ENCODE measurements at places on chromosomes 7 and 10.

DNA sequence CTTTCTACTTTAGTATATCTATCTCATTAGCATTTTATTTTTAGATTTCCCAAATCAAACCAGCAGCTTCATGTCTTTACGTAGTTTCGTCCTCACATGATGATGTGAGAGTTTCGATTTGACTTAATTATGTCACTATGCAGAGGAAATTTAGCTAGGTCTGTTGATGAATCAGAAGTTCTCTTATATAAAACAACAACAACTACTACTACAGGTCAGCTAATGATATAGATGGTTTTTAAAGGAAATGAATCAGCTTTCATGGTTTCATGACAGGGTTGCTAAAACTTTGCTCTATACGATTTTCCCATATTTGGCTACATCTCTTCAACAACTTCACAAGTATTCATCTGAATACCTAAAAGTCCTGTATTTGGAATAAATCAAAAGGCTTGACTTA lies 28.6 kb downstream of the JAZF1 start:
- no peak for DNase-seq

DNA sequence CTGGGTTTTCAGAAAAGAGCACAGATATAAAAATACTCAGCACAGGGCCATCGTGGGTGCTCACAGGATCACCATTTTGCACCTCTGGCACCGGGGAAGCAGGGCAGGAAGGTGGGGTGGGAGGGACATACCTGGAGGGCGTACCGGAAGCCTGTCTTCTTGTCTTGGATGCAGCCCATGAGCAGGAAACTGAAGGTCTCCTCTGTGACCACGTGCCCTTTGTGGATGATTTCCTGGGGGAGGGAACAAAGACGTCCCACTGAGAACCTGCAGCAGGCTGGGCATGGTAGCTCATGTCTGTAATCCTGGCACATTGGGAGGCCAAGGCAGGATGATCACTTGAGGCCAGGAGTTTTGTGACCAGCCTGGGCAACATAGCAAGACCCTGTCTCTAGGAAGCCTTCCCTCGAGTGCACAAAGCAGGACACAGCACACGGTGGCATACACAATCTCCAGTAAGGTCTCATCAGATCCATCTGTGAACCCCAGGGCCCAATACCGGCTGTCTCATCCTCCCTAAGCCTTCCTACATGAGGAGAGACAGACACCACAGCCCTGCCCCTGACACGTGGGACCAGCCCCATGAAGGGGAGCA lies 9.5 kb downstream of the PTCD1 start:
- no peak for DNase-seq

DNA sequence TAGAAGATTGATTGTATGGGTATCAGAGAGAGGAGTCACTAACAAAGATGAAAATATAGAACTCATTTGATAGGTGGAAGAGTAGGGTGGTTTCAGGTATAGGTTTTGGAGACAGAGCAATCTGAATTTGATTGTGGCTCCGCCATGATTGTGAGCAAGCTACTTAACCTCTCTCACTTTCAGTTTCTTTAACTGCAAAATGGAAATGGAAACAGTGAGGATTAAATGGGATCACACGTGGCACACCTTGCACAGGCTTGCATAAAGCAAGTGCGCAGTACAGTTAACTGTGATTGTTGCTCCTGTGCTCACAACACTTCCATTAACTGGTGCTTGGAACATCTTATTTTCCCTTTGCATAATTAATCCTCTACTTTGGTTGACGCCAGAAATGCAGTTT lies 54.9 kb downstream of the ATXN7L1 start:
- DNase-seq: no peak

DNA sequence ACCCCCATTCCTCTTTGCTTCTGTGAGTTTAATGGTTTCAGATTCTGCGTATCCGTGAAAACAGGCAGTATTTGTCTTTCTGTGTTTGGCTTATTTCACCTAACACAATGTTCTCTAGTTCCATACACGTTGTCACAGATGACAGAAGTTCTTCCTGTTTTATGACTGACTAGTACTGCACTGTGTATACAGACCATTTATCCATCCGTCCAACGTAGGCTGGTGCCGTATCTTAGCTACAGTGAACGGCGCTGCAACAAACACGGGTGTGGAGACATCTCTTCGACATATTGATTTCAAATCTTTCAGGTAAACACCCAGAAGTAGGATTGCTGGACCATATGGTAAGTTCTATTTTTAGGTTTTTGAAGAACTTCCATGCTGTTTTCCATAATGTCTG lies 181.7 kb downstream of the PARD3 start:
- peak; percentile 55 for DNase-seq

- DNase-seq: no peak
These were observed 93.8 kb upstream of the MEOX2 start for GRCh38 chr7:15780271-15780670.

- DNase-seq: no peak
These were observed 30.4 kb downstream of the STEAP1B start for GRCh38 chr7:22469371-22470143.

GRCh38 chr10:106436123-106436715 lies 728.3 kb downstream of the SORCS1 start:
- DNase-seq: no peak

DNA sequence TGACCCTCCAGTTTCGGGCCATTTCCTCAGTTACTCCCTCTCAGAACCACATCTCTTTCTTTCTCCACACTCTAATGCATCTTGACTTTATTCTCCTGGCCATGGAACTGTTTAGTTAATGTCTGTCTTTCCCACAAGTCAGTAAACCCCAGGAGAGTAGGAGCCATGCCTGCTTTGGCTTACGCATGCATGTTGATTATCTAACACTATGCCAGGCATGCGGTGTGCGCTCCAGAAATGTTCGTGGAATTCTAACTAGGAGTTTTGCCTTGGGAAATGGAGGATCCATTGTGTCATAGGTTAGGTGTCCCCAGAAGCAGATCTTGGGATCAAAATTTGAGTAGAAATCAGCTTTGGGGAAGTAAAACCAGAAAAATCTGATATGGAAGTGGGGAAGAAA lies 308.9 kb downstream of the GRID1 start:
- DNase-seq: no peak
